H9 (cell line): ENCODE measurements at places on chromosomes 13 and 19. TPM values are rescaled to one million over a fixed set of nuclear protein-coding genes. Genes with fewer than 3 reads are reported as not detected.
A peak's percentile ranks its signal among the peaks of the same experiment; 100 is the strongest.

The CDX2 gene
- not detected in 2 replicates for total RNA-seq

The CD33 gene
- 0.09 and 0.35 TPM in 2 replicates for total RNA-seq

The ZNF555 gene
- 7.5 and 7.8 TPM in 2 replicates for total RNA-seq

The GRIK5 gene
- total RNA-seq, result 43.1 and 45.0 TPM in 2 replicates

The SRRM5 gene
- 0.44 and 0.70 TPM in 2 replicates for total RNA-seq

The CD79A gene
- total RNA-seq, result 0.22 and 0.39 TPM in 2 replicates

The ZIK1 gene
- total RNA-seq, result 27.8 and 28.1 TPM in 2 replicates

The SPACA4 gene
- not detected in 2 replicates for total RNA-seq

- no peak for DNase-seq
Measured at GRCh38 chr19:3098515-3099346, 4.6 kb downstream of the GNA11 start.

DNA sequence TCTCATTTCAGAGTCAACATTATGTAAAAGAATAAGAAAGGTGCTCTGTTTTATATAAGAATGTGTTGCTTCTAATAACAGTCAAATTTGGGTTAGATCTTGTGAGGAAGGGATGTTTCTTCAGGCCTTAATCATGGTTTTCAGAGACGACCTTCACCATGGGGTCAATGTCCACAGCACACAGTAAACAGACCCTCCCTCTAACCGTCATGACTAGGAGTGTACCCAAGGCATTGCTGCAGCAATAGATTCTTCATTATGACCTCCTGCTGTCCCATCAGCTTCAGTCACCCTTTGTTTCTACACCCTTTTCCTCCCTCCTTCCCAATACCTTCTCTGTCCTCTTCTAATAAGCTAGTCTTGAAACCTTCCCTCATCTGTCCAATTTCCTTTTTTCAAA lies 15.7 kb downstream of the SERPINE3 start:
- DNase-seq, result no peak

- no peak for DNase-seq
Measured at GRCh38 chr13:98741741-98742435, 10.6 kb downstream of the SLC15A1 start.

- DNase-seq, result no peak
Measured at GRCh38 chr13:101649488-101650126, 197.1 kb downstream of the ITGBL1 start.

DNA sequence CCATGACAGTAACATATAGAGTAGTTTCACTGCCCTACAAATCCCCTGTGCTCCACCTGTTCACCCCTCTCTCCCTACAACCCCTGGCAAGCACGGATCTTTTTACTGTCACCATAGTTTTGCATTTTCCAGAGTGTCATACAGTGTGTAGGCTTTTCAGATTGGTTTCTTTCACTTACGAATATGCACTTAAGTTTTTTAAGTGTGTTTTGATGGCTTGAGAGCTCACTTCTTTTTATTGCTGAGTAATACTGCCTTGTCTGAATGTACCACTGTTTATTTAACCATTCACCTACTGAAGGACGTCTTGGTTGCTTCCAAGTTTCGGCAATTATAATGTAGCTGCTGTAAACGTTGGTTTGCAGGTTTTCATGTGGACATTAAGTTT lies 175.1 kb downstream of the ITGBL1 start:
- DNase-seq, result no peak

GRCh38 chr19:16737911-16738310 lies 18.3 kb downstream of the NWD1 start:
- DNase-seq, result no peak

DNA sequence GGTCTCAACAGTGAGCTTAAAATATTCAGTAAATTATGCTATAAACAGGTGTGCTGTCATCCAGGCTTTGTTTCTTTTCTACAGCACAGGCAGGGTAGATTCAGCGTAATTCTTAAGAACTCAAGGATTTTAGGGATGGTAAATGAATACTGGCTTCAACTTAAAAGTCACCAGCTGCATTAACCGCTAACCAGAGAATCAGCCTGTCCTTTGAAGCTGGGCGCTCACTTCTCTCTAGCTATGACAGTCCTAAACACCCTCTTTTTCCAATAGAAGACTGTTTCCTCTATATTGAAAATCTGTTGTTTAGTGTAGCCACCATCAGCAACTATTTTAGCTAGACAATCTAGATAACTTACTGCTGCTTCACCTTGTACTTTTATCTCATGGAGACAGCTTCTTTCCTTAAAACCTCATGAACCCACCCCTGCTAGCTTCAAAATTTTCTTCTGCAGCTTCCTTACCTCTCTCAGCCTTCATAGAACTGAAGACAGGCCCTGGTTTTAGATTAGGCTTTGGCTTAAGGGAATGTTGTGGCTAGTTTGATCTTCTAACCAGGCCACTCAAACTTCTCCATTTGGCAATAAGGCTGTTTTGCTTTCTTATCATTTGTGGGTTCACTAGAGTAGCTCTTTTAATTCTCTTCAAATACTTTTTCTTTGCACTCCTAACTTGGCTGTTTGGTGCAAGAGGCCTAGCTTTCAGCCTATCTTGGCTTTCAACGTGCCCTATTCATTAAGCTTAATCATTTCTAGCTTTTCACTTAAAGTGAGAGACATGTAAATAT lies 89.5 kb downstream of the USP12 start:
- DNase-seq, result no peak

DNA sequence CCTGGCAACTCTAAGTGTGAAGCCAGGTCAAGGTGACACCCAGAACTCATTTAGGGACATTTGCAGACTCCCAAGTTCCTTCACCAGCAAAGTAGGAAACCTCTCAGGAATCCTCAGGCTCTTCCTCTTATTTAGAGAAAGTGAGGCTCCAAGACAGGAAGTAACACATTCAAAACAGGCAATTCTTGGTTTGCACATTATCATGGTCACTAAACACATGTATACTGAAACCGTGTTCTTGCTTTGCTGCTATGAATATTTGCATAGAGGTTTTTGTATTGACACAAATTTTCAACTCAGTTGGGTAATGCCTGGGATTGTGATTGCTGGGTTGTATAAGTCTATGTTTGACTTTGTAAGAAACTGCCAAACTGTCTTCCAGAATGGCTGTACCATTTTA lies 13.2 kb upstream of the URI1 start:
- no peak for DNase-seq

- no peak for DNase-seq
Measured at GRCh38 chr13:76222511-76222910, 586.4 kb downstream of the LMO7 start.

DNA sequence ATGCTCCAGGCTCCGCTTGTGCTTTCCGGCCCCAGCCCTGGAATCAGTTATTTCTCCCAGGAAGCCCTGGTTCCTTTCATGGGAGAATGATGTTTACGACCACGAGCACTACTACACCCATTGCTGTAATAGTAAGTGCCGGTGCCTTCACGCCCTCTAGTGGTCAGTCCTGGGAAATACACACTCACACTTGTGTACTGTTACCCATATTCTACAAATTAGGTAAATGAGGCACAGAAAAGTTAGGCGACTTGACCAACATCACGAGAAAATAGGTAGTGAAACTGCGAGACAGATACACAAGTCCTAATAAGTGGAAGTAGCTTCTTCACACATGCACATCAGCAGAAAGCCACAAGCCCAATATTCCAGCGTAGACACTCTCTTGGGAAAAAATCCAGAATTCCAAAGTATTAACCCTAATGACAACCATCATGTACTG lies 21.7 kb downstream of the CEACAM21 start:
- peak; percentile 71 for DNase-seq

DNA sequence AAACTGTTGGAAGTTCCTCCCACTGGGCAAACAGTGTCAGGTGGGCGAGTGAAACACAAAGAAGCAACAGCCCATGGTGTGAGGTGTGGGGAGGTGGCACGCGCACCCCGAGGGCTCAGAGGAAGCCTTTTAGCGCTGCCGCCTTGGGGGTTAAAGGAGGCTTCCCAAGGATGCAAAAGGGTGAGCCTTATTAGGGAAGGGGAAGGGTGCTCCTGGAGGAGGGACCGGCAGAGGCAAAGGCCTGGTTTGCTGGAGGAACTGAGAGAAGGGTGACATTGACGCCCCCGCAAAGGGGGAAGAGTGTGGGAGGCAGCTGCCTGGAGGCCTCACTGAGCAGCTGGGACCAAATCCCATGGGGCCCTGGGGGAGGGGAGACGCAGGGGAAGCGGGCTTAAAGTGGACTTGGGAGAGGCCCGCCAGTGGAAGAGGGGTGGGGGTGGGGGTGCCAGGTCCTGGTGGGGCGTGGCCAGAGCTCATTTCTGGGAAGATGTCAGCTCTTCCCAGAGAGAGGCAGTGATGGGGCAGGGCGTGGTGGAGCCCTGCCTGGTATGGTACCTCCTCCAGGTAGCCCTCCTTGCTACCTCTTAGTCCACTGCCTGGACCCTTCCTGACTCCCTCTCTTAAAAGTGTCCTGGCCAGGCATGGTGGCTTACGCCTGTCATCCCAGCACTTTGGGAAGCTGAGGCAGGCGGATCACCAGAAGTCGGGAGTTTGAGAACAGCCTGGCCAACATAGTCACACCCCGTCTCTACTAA lies 12.0 kb upstream of the FCHO1 start:
- DNase-seq, result no peak

GRCh38 chr13:109610517-109610916 lies 175.9 kb downstream of the IRS2 start:
- DNase-seq, result peak; percentile 70

DNA sequence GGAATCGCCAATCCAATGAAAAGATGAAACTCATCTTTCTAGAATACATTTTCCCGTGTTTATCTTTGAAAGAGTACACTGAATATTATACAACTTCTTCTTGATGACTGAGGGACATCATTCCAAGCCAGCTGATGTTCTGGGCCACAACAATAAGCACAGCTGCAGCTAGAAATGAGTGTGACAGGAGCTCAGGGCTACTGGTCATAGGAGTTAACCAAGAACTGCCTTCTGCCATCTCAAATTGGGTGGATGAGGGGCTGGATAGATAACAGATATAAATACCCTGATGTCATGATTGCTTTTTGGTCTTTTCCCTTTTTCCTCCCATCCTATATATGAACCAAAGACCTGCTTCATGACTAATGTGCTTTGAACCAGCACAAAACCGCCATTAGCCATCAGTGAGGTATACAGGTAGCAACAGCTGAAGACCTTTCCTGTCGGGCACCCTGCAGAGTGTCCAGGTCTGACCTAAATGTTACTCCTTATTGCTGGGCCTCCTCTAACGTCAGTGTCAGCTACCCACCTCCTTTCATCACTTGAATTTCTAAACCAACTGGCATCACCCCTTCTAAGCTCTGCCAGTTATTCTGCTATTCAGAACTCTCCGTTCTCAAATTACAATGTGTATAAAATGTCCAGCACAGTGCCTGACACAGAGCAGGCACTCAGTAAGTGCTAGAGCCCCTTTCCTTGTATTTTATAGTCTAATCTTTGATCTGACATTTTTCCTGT lies 178.2 kb downstream of the ENOX1 start:
- no peak for DNase-seq

DNA sequence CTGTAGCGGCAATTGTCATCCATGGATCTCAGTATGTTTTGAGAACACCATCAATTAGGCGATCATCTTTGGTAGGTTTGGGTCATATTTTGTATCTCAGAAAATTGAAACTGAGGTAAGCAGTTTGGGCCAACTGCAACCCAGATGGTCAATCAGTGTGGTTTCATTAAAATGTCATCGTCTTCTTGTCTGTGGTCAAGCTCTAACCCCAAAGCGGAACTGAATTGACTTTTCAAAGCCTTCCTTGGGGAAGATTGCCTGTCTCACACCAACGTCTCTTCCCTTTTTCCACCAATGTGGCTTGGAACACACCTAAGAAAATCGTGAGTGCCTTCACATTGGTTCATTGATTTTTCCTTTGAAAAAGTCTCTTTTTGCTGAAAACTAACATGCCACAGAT lies 56.3 kb upstream of the UBAC2 start:
- no peak for DNase-seq

- no peak for DNase-seq
Measured at GRCh38 chr13:98997011-98997730, 19.3 kb upstream of the DOCK9 start.

- peak; percentile 61 for DNase-seq
Measured at GRCh38 chr13:103351035-103351828, 285.0 kb upstream of the SLC10A2 start.

DNA sequence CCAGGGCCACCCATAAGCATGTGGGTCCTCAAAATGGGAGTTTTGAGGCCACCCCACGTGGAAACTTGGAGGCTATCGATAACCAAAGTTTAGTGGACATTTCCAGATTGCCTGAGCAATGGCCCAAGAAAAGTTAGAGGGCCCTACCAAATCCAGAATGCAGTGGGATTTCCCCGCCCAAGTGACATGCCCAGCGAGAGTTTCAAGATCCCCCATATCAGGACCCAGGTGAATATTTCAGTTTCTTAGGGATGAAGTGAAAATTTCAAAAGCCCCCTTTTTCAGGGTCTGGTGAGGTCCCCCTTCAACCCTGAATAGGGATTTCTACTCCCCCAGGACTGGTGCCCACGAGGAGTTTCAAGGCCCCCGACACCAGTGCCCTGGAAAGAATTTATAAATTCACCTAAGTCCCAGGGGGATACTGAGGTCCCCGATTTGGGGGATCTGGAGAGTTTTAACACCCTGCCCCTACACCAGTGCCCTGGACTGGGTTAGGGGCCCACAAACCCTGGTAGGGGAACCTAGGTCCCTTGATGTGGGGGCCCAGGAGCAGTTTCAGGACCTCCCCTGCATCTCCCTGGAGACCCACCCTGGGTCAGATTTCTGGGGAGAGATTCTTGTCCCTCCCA lies 695 bp downstream of the BST2 start:
- DNase-seq, result no peak

GRCh38 chr19:16463991-16464575 lies 7.7 kb downstream of the EPS15L1 start:
- DNase-seq, result no peak

DNA sequence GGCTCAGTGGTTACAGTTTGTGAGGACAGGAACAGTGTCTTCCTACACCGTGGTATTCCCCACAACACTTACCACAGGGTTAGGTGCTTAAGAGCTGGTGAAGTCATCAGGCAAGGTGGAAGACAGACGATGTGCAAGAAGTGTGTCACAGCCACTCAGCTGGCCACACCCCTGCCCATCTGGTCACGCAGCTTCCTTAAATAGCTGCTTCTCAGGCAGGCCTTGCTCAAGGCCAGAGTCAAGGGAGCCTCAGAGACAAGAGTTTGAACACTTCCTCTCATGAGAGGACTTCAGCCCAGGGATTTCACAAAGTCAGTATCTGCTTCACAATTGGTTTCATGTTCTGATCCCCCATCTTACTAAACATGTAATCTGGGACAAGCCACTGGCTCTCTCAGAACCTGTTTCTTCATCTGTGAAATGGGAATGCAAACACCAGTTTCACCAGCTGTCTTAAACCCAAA lies 80.3 kb upstream of the FRY start:
- no peak for DNase-seq

DNA sequence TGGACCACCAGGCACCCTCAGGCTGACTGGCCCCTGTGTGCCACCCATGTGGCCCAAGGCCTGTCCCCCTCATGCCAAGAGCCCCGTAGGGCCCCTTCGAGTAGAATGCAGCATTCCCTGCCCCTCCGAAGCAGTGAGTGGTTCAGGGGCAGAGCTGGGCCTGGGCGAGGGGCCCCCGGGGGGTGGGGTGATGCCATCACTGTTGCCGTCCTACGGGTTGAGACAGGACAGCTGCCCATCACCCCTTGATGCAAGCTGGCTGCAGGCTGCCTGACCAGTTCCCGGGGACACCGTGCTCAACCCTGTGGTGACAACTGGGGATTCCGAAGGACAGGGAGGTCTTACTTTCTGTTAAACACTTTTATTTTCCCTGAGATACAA lies 4.7 kb downstream of the SBNO2 start:
- no peak for DNase-seq
